ENCODE measurements at places on chromosomes 12 and 14.

DNA sequence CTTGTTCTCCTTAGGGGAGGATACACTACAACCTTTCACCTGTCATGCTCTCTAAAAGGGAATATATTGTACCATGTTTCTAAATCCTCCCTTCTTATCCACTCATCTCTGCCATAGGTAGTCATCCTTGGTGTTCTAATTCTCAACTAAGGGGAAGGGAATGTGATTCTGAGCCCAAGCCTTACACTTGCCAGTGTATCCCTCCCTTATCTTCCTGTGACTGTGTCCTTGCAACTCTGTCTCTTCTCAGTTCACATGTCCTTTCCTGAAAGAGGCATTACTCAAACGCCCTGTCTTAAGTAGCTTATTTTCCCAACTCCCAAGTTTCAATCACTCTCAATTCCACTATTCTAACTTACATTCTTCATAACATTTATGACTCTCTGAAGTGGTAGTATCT is 44.5 kb upstream of the SYT10 start:
- DNase-seq, result no peak

- peak; percentile 83 for DNase-seq
Observed at GRCh38 chr12:8032242-8033152, at the start of gene FOXJ2. TSS of gene FOXJ2 (plus strand) at chr12:8032716. CDS start at chr12:8039833, 7,117 bp downstream.

DNA sequence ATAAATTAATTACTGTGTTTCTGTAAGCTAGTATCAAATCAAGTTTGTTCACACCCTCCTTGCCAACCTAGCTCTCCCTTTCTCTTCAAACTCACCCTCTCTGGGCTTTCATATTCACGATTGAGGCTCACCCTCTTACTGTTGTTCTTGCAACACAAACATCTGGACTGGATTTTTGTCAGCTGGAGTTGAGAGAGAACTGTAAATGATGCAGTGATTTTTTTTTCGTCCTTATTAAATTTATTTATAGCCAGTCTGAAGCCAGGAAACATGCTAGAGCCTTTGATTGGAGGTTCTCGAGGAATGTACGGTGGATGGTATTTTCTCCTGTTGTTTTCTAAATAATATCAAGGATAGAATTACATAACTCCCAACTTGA is 485.1 kb downstream of the ZFP36L1 start:
- DNase-seq, result no peak

GRCh38 chr14:104112113-104112505 is 26.3 kb upstream of the KIF26A start:
- no peak for DNase-seq

GRCh38 chr12:111394480-111394879 is 11.2 kb upstream of the SH2B3 start:
- no peak for DNase-seq

DNA sequence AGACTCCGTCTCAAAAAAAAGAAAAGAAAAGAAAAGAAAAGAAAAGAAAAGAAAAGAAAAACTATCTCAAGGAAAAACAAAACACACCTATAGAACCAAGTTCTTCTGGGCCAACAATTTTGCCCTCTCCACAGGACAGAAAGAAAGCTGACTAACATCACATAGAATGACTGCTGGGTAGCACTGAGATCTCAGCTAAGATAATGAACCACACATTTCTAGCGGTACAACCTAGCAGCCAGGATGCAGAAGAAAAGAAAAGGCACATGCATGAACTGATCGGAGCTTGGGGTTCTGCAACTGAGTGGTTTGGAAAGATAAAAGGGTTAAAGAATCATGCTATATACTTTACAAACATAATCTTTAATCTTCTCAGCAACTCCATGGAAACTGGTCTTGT is 19.5 kb downstream of the TMED10 start:
- DNase-seq, result peak; percentile 24

GRCh38 chr12:113334786-113335539 is at the start of gene SLC8B1:
TSS of gene SLC8B1 (minus strand) at chr12:113335109. CDS start at chr12:113332878, 2,231 bp downstream.
- DNase-seq, result peak; percentile 93

DNA sequence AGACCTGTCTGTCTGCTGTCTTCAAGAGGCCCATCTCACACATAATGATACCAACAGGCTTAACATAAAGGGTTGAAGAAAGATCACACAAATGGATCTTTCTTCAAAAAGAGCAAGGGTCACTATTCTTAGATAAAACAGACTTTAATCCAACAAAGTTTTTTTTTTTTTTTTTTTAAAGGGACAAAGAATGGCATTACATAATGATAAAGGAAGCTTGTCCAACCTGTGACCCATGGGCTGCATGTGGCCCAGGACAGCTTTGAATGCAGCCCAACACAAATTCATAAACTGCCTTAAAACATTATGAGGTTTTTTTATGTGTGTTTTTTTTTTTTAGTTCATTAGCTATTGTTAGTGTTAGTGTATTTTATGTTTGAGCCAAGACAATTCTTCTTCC is 6.8 kb upstream of the FAM186B start:
- DNase-seq, result no peak

DNA sequence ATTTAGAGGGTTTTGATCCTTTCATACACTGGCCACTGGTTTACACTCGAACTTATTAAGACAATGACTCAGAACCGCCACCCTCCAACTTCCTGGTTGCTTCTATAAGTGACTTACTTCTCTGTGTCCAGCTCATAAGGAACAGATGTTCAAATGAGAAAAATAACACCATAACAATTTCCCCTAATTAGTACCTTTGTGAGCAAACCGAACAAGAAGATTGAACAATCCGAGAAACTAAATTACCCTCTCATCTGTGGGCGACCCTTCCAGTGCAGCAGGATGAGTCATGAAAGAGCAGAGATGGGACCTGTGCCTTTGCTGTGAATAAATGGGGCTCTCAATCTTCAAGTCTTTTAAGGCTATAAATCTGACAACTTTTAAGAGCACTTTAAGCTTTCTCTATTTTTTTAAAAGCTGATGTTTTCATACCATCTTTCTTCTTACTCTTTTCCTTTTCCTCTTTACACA is 146.8 kb upstream of the RASSF8 start:
- no peak for DNase-seq

- DNase-seq, result no peak
Observed at GRCh38 chr12:46084666-46085631, 94.6 kb upstream of the SCAF11 start.

- no peak for DNase-seq
Observed at GRCh38 chr14:30252783-30253674, 305.9 kb upstream of the G2E3 start.

- no peak for DNase-seq
Observed at GRCh38 chr14:59278111-59278510, 89.6 kb downstream of the DAAM1 start.

Measured in activated CD4-positive, alpha-beta memory T cell treated with anti-CD3 and anti-CD28 coated beads for 36 hours (primary cell).